ENCODE measurements at places on chromosomes 5 and 9.

- no peak for DNase-seq
Observed at GRCh38 chr5:67680099-67680498, 483.5 kb upstream of the CD180 start.

- DNase-seq = no peak
Observed at GRCh38 chr5:79399046-79399445, 114.9 kb downstream of the HOMER1 start.

GRCh38 chr9:36637491-36638270 is 65.0 kb downstream of the MELK start:
- no peak for DNase-seq

DNA sequence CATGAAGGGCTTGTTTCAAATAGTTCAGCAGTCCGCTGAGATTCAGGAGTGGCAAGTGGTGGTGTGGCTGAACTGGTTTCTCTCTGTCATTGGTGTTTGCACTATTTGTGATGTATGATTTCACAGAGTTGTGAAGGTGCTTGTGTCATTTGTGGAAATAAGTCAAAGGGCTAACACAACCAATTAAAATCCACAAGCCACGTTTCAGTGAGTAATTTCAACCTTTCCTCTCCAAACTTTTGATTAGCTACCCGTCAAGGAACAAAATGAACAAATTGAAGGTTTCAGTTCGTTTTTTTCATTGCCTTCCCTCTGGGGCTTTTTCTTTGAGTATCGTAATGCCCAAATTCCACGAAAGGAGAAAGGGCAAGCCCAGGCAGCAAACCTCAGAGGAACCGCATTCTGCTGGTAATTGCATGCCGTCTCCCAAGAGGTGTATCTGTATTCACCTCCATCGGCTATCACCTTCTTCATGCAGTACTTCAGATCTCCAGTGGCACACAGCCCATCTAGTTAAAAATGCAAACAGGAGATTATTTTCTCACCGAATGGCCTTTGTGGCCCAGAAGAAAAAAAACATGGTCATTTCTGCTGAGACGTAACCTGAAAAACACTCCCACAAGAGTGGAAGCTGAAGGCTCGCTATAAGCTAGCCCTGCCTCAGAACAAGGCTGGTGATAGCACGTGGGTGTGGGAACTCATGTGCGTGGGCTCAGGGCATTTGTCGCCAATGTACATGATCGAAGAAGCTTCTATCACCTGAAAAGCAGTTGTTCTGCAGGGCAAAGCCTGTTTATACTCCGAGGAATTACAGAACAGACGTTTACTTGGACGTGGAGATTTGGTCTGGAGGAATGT is 197.1 kb downstream of the NR3C1 start:
- no peak for DNase-seq

- DNase-seq = no peak
Observed at GRCh38 chr9:109312783-109313182, 8.1 kb downstream of the EPB41L4B start.

DNA sequence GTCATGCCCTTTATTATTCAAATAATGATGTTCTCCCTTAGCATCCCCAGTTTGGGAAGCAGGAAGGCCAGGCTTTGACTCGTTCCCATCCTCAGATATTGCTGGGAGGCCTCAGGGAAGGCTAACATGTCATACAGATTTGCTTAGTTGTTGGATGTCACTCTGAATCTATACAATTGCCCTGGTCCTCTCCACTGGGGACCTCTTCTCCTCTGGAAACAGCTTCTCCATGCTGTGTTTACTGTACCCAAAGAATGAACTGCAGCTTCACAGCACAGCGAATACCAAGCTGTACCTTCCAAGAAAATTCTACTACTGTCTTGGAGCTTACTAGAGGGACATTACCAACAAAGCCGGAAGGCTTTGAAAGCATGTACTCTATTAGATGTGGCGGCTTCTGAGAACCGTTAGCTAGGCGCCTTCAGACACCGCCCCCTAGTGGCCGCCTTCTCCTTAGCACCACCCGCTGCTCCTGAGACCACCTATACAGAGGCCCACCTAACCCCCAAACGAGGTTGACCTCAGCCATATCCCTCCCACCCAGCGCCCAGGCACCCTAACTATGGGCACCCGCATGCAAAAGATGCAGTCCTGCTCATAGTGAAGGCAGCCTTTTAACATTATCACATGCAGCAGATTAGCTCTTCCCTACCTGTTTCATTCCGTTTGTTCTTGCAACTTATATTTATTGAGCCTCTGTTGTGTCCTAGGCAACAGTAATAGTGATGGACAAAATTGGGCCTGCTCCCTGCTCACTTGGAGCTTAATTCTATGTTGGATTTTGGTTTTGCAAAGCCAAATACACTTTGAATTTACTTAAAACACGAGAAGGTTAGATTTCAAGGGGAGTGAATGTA is 34.9 kb upstream of the FOXI1 start:
- DNase-seq = peak; percentile 3

GRCh38 chr5:135467871-135468485 is 15.8 kb upstream of the TIFAB start:
- no peak for DNase-seq
